ENCODE measurements at places on chromosomes 4 and X.

DNA sequence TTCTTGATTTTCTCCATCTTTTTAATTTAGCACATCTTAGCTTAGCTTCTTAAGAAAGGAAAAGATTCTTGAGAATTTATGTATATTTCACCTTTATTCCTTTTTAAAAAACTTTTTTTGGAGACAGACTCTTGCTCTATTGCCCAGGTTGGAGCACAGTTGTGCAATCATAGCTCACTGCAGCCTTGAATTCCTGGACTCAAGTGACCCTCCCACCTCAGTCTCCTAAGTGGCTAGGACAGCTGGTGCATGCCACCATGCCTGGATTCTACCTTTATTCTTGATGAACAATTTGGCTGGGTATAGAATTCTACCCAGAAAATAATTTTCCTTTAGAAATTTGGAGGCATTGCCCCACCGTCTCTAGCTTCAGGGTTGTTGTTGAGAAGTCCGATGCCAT is 19.5 kb upstream of the SH3D19 start:
- no peak for DNase-seq

GRCh38 chr4:10466161-10466560 is 8.9 kb upstream of the ZNF518B start:
- DNase-seq = no peak

DNA sequence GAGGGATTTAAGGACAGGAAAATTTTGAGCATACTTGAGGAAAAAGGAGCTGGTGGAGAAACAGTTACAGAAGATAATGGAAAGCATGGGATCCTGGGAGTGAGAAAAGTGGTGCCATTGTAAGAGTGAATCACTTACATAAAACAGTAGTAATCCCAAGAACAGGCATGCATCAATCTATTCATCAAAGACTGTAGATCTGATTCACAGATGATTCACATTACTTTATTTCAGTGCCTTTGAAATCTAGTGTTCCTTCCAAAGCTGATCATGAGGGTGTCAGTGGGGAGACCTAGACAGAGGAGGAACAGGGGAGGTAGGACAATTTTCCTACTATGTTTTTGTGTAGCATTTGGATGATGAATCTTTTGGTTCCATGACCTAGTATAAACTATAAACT is 102.7 kb downstream of the TAB3 start:
- DNase-seq = no peak

GRCh38 chrX:46381630-46382029 is 163.6 kb downstream of the ZNF674 start:
- peak; percentile 23 for DNase-seq

- DNase-seq = no peak
These were observed 953.4 kb downstream of the FAT4 start for GRCh38 chr4:126268106-126268505.

DNA sequence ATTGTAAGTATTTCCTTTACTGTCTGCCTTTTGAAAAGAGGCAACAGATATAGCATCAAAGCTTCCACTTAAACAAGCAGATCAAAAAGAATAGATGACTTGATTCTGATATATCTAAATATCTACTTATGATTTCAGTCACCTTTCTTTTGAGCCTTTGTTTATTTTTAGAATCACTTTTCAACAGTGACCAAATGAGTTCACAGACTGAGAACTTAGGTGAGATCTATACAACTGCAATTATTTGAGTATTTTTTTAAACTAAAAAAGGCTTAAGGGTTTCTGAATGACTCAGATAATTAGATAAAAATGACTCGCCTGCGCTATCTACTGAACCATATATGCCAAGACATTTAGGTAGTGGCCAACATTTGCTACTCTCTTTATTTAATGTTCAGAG is 166.7 kb upstream of the KCNIP4 start:
- no peak for DNase-seq

GRCh38 chr4:46956451-46956850 is 36.9 kb downstream of the GABRA4 start:
- no peak for DNase-seq

- no peak for DNase-seq
These were observed 15.4 kb upstream of the UGDH start for GRCh38 chr4:39542611-39543012.

DNA sequence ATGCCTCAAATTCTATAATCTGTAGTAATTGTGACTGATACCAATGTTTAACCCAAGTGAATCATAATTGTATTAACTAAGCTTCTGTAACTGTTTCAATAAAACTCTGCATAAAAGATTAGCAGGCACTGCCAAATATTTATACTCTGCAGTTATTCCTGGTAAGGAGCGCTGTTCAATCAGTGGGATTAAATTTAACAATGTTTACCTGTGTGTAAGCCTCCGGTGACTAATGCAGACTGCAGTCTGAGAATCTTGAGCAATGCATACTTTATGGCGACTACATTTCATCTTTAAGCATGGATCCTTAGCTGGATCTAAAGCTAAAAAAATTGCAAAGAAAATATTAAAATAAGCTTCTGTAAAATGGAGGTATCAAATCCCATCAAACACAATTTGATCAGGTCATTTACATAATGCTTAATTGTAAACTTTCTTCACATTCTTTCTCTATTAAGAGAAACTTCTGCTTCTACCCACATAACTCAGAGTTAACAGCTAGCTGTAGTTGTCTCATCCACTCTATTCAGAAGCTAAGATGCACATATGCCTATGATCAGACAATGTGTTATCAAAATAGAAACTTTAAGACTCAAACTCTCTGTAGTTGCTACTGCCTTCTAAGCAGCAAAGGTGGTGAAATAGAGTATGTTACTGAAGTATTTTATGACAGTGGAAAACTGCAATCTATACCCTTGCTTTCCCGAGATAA is 234.0 kb downstream of the SPOCK3 start:
- no peak for DNase-seq

DNA sequence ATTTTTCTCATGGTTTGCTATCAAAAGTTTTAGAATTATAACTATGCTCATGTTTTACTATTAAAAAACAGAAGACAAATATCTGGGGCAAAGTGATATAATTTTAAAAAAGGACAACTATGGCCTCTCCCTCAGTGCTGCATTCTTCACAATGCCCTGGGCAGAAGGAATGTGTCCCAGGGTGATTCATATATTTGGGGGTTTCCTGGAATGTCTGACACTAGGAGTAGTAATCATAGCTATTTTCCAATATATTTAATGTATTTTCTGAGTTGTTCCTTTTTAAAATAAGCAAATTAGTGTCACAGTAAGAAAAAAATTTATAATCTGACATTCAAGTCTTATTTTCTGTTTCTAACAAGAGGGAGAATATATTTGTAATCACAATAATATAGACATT is 281.7 kb downstream of the UNC5C start:
- DNase-seq = no peak

DNA sequence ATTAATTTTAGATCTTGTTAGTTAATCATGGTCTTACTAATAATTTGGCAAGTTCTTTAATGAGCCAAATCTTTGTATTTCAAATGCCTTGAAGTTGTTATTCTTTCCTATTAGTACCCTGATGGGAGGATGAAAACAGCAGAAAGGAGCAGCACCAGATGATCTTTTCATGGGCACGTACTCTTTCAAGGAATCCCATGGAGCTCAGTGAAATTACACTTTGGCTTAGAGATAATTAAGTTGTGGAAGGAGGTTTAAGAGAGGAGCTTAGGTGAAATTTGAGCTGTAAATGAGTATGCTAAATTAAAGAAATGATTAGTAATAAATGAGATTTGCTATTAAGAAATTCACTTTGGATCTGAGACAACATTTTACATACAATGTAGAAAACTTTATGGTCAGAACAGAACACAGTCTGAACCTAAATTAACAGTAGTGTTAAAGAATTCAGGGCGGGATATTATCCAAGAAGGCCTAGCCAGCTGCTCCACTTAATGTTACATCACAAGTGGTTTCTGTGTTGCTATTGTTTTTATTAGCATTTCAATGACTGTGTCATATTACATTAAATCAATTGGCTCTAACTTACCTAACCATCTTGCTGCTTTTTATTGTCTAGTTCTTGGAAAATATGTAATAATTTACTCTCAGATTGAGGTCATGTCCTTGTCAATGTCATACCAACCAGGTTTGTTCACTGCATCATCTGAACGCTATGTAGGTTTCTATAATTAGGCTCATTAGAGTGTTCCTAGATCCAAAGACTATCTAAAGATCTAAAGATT is 3.9 kb downstream of the MTHFD2L start:
- no peak for DNase-seq

DNA sequence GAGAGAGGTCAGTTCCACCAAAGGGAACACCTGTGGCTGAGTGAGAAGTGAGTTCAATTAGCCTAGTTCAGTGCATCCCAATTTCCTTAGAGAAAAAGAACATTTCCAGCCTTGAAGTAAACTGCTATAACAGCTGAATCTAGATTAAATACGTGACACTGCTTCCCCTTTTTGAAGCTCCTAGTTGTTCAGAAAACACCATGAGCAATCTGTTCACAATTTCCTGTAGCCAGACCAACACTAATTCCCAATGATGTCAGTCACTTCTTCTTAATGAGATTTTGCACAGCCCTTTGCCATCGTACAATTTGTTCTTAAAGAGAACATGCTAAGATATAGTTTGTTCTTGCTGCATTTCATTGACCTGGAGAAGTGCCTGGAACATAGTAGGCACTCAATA is 144.6 kb upstream of the EDNRA start:
- DNase-seq = no peak

DNA sequence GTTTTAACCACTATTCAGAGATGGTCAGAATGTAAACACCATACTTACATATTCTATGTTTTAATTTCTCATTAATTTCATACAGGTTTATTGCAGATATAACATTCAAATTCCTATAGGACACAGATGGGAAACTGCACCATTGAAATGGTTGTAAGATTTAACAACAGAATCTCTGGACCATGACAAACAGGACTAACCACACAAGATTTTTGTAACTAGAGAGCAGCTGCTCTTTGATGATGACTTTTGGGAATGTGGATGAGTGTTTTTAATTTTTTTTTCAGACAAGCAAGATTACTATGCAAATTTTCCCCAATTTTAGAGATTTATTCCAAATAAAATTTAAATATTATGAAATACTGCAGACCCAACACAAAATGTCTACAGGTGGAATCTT is 610.2 kb downstream of the PCDH18 start:
- DNase-seq = no peak

GRCh38 chr4:185638548-185639301 is 103.4 kb upstream of the PDLIM3 start:
- no peak for DNase-seq

GRCh38 chr4:25065932-25066590 is 35.3 kb upstream of the LGI2 start:
- DNase-seq = no peak

DNA sequence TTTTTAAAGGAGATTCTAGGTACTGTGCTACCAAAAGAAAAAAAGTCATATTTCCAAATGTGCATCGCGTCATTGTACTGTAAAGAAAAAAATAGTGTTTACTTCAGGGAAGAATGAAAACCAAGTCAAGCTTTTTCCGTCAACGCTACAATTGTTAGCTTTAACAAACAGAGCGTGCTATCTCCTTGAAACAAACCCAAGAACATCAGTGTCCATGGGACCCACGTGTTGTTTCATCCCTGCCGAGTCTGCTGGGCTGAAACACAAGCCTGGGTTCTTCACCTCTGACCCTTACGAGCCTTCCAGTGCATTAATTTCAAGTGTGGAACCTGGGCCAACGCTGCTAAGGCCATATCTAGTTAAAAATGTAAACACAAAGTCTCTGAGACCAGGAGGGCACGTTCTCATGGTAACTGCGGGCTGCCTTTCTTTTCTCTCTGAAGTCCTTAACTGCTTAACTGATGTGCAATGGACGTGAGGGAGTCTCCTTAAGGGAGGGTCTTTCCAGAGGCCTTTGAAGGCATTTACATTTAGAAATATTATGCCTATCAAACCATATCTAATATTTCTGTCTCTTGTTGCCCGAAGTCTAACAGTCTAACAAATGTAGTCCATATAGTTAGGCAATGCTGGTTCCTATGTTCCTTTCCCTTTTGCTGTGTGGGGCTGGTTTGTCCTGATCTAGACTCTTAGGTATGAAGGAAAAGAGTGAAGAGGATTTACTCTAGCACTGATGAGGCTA is 36.3 kb downstream of the ING2 start:
- DNase-seq = no peak

Measured in DND-41 (cell line).